T-helper 1 cell (primary cell): ENCODE measurements at places on chromosomes 13 and 19.

DNA sequence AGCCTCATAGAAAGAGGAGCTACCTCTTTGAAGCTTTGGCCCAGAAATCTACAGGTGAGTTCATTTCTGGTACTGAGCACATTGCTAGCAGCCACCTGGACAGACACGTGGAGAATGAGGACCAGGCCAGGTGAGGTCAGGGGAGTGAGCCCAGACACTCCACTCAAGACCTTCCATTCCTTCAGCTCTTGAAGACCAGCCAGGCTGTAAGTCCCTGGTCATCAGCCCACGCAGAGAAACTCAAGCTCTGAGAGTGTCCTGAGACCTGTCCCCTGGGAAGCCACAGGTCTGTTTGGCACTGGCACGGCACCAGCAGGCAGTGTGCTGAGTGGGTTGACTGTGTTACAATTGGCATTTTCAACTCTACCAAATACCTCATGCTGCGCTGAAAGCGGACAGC is 27.4 kb downstream of the C13orf42 start:
- DNase-seq, result no peak

- DNase-seq, result no peak
Observed at GRCh38 chr13:89199138-89199537, 1528.0 kb downstream of the SLITRK5 start.

DNA sequence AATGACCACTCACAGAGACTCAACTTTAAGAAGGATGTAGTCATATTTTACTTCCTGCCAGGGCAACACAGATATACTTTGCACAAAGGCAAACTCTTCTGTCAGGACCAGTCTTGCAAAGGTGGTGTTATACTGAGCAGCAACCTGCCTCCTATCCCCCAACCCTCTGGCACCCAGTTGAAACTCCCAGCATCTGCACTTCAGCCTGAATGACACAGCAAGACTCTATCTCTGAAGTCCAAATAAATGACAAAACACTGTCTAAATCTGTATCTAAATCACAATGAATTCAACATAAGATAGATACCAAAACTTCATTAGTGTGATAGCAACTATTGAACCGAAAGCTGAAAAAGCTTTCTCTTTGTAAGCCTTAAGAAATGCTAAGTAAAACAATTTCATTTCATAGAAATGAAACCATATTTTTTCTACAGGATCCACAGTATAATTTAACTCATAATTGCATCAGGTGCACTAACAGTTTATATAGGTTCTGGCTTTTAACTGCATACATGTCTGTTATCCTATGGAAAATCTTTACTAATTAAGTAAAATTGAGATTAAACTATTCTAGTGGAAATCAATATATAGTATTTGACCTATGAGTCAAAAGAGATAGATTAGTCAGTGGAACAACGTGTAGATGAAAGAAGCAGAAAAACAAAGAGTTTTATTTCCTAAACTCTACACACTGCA is 163.7 kb downstream of the TBC1D4 start:
- no peak for DNase-seq

GRCh38 chr19:2289714-2290435 is 7.9 kb upstream of the PEAK3 start:
- no peak for DNase-seq

DNA sequence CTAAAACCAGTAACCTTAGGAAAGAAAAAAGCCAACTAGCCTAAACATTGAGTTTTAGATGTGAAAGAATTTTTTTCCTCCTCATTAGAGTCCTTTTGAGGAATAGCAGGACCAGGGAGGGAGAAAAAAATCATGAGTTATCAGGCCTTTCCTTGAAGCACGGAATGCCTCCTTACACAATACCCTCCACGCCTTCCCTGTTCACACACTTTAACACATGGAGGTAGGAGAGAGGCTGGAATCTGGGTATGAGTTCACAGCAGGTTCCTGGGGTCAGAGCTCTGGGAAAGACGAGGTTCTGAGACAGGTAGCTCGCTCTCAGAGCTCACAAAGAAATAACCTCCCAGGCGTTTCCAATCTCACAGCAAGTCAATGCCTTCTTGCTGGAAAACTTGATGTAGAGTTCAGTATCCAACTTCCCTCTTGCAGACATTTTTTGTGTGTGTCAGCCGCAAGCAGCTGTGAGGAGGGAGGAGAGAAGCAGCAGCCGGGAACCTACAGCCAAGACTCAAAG is 716 bp downstream of the ZNF573 start:
- DNase-seq, result no peak

- no peak for DNase-seq
Observed at GRCh38 chr13:103960001-103960400, 893.8 kb upstream of the SLC10A2 start.
